NCI-H345 (cell line): ENCODE measurements at places on chromosomes 13 and 19.

DNA sequence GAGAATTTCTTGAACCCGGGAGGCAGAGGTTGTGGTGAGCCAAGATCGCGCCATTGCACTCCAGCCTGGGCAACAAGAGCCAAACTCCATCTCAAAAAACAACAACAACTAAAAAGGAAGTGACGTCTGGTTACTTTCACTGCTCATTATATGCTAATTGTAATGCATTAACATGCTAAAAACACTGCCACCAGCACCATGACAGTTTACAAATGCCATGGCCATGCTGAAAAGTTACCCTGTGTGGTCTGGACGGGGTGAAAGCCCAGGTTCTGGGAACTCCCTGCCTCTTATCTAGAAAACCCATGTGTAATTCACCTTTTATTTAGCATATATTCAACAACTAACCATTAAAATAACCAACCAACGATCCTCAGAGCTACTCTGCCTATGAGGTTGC, 28.1 kb downstream of the CPT1C start:
- no peak for DNase-seq

- DNase-seq: no peak
These were observed 10.6 kb downstream of the RFC3 start for GRCh38 chr13:33828431-33829129.

- no peak for DNase-seq
These were observed 549.1 kb upstream of the MIR17HG start for GRCh38 chr13:90798381-90798780.

DNA sequence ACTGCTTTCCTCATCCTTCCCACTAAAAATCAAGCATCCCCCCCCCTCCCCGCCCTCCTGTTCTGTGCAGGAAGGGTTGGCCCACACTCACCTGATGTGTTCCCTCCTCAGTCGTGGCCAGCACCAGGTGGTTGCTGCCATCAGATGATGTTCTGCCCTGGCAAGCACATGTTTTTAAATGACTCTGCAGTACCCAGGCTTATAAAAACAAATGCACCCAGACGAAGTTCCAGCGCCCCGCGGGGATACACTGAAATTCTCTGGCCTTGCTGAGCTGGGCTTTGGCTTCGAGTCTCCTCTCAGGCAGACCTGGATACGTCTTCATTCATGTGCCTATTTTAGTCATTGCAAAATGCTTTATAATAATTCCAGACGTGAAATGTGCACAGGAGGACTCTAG, 316.3 kb downstream of the DLEU7 start:
- DNase-seq: peak; percentile 26

- peak; percentile 80 for DNase-seq
These were observed 7.4 kb downstream of the HPN start for GRCh38 chr19:35048911-35049411.

DNA sequence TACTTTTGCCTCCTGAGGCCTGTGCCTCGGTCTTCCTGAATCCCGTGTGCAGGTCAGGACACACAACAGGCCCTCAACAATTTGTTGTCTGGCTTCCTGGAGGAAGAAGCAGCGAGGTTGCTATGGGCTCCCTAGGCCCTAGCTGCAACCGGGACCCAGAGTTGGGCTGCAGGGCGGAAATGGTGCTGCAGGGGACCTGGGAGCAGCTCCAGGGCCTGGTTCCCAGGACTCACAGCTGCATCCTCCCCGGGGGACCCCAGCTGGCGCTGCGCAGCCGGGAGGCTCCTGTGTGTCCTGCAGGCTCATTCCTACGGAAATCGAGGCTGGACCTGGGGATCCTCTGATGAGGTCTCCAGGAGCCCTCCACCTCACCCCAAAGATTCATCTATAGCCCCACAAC, 999 bp upstream of the TNFAIP8L1 start:
- DNase-seq: no peak

GRCh38 chr19:16094360-16095070, 17.2 kb upstream of the RAB8A start:
- no peak for DNase-seq
